Activated CD4-positive, alpha-beta T cell treated with anti-CD3 and anti-CD28 coated beads, Interleukin-2, Interleukin-4, amounts not matched to agents 100 ng/mL and 50 ng/mL, durations not matched to agents 16 hours and 8 hours (primary cell): ENCODE measurements at places on chromosomes 16 and 17.

DNA sequence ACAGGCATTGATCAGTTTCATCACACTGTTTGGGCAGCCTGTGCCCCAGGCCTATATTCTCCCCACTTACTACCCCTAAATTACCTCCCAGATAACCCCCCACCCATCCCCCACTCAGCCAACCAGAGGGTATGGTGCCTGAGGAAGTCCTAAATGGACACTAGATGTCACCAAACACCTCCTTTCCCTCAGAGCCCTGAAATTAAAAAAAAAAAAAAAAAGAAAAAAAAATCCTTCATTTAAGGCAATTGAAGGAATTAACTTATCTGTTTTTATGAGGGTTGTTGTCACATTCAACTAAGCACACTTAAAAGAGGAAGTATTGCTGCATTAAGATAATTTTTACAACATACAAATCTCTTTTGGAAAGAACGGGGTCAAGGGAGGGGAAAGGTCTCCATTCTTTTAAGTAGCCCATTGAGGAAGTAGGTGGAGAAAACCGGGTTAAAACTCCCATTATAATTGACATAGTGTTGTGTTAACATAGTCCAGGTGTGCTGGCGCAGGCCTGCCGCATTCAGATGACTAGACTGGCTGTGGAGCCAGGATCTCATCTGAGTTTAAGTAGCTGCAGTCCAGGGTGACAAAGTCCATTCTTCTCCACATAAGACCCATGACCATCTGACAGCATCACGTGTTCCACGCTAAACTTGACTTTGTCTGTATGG is 46.3 kb downstream of the SNX11 start:
- DNase-seq, result no peak

DNA sequence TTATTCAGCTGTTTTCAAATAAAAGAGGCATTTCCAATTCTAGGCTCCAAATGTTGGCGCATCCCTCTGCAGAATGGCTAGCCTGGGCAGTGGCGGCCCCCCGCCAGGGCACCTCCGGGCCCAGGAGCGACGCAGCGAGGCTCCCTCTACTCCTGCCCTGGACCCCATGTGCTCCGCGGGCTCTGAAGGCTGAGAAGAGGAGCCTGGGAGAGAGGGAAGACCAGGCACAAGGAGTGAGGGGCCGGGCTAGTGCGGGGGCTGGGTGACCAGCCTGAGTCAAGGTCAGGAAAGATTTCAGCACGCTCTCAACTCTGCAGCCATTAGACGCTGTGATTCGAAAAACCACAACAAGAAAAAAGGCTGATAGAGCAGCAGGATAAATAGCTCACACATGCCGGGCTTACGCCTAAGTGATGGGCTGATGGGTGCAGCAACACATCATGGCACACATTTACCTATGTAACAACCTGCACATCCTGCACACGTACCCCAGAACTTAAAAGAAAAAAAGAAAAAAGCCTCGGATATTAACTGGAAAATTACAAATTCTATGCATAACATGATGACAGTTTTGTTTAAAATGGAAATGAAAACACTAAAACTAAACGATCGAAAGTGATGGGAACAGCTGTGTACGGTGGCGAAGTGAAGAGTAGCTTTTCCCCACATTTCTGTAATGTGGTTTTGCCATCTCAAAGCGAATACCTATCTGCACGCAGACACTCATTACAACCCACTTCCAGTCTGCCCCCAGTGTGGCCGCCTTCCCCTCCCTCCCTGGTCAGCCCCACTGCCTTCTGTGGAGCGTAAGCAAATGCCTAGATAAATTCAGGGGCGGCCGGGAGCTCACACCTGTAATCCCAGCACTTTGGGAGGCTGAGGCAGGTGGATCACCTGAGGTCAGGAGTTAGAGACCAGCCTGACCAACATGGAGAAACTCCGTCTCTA is 44.4 kb downstream of the MAP1LC3B start:
- DNase-seq, result peak; percentile 64

- DNase-seq, result no peak
Measured at GRCh38 chr16:74291577-74292208, 4.9 kb upstream of the PSMD7 start.

- no peak for DNase-seq
Measured at GRCh38 chr16:62585041-62585545, 548.9 kb upstream of the CDH8 start.

DNA sequence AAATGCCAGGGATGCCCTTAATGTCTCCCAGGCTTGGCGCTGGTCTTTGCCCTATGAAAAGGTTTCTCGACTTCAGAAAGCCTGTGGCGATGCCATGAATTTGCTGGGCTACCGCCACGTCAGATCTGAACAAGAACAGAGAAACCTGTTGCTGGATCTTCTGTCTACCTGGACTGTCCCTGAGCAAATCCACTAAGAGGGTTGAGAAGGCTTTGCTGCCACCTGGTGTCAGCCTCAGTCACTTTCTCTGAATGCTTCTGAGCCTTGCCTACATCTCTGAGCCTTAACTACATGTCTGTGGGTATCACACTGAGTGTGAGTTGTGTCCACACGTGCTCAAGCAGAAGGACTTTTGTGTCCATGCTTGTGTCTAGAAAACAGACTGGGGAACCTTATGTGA is 11.4 kb downstream of the CHST4 start:
- DNase-seq, result peak; percentile 44

GRCh38 chr16:68596266-68596665 is 48.8 kb upstream of the CDH3 start:
- no peak for DNase-seq

DNA sequence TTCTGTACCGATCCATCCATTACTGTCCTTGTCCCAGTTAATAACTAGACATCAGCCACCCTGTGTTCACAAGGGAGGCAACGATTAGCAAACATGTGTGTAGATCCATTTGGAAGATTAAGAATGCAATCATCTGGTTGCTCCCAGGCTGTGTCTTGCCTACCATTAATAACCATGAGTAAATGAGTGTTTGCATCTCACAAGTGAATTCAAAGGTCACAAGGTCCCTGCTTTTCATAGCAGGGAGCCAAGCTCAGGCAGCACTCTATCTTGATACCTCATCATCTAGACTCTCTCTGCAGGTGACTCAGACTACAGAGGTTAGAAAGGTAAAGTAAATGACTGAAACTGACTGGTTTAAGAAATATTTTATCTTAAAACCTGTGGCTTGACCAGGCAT is 25.3 kb downstream of the VWA3A start:
- DNase-seq, result no peak

DNA sequence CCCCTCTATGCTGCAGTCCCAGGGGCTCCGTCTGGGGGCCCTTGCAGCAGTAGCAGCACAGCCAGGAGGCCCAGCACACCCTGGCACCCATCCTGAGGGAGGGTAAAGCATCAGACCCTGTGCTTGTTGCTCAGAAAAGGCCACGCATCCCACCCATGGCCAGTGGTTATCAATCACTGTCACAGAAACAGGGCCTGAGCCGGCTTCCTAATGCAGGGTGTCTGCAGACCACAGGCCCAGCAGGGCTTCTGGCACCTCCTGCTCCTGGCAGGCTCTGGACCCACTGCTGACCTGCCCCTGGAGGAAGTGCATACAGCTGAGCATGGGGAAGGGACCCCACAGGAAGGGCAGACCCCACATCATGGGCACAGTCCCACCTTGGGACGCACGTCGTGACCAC is 26.9 kb upstream of the CDH15 start:
- no peak for DNase-seq

- no peak for DNase-seq
Measured at GRCh38 chr17:40935624-40936023, 1.8 kb downstream of the KRT23 start.

DNA sequence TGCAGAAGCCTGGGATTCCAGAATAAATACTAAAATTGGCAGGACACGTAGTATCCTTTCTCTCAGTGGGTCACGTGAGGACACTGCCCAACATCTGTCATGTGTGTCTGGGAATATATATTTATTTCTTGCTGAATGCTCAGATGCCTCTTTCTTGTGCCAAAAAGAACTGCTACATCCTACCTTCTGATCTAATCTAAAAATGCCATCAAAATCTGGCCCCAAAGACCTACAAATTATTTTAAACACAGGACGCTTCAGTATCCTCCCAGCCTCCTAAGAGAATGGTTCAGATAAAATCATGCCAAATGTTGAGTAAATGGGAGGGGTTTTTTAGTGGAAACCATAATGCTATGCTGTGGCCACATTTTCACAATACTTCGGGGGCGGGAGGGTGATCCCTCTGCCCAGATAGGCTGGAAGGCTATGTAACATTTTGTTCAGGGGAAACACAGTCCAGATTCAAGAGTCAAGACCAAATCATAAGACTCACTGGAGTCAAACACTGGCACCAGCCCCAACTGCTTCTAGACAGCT is 22.9 kb upstream of the CORO6 start:
- no peak for DNase-seq

GRCh38 chr16:67000384-67001351 is 12.3 kb downstream of the CES4A start:
- DNase-seq, result peak; percentile 48

DNA sequence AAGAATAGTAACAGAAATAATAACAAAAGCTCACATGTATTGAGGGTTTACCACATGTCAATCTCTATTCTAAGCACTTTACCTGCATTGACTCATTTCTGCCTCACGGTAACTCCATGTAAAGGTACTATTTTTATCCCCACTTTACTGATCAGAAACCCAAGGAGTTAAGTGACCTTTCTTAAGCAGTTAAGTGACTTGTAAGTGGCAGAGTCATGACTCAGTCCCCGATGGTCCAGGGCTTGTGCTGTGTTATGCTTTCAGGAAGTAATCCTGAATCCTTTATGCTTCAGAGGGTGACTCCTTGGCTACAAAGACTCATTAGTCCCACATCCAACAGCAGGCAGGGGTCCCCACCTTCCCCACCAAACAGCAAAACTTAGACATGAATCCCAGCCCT is 66.5 kb downstream of the MRM1 start:
- no peak for DNase-seq

- no peak for DNase-seq
Measured at GRCh38 chr17:10127819-10128425, 70.5 kb downstream of the GAS7 start.

DNA sequence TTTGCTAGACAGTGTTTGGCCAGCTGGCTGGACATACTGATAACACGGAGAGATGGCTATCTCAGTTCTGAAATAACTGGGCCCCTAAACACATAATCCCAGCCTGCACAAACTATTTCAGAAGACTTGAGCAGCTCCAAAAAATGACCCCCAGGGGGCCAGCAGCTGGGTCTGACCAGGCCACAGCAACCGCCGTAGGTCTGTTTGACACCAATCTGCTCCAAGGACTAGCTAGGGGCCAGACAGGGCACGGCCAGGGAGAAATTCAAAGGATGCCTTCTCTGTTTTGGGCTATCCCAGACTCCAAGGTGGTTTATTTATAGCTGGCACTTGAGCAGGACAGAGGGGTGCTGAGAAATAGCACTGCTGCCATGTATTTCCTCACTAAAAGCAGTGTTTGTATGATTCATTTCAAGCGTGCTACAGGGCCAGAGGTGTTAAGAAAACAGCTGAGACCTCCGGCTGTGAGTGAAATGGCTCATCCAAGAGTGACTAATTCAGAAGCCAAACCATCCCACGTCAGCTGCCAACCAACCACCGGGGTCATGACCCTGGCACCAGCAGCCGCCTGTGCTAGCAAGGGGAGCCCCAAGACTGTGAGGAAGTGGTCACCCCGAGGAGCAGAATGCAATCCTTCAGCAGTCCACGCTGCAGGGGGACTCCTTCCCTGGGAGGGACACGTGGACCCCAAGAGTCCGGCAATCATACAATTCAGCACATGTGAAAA is 5.7 kb downstream of the GGA2 start:
- peak; percentile 93 for DNase-seq

- peak; percentile 48 for DNase-seq
Measured at GRCh38 chr17:16449121-16449570, 33.8 kb downstream of the TRPV2 start.

DNA sequence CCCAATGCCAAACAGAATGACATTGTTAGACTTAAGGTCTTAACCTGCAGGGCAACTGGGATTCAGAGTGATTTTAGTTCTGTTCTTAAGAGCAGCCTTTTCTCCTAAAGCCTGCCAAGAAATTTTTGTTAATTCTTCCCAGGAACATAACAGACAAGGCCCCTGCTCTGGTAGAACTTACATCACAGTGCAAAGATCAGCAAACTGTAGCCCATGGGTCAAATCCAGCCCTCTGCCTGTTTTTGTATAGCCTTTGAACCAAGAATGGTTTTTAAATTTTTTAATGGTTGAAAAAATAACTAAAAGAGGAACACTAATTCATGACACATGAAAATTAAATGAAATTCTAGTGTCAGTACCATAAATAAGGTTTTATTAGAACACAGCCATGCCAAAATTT is 3.8 kb downstream of the ACSM3 start:
- no peak for DNase-seq

- DNase-seq, result peak; percentile 37
Measured at GRCh38 chr16:64629622-64630021, 492.2 kb downstream of the CDH11 start.

GRCh38 chr17:6104956-6105648 is 34.9 kb downstream of the WSCD1 start:
- DNase-seq, result no peak

GRCh38 chr16:82971126-82971525 is 344.4 kb downstream of the CDH13 start:
- no peak for DNase-seq

GRCh38 chr17:41536741-41537613 is 8.9 kb upstream of the KRT19 start:
- DNase-seq, result no peak

DNA sequence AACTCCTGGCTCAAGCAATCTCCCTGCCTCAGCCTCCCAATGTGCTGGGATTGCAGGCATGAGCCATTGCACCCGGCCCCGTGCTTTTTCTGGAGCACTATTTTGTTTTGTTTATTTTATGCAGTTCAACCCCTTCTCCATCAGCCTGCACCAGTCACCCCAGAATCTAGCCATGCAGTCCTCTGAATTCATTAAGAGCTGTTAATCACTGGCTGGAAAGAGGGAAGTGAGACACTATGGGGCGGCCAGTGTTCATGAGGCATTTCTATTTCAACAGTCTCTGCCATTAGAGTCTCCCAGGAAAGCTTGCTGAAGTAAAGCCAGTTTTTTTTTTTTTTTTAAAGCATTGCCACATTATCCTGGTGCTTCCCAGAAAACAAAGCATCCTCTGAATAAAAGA is 1.7 kb downstream of the VWA3A start:
- no peak for DNase-seq

GRCh38 chr17:51683291-51683690 is 422.9 kb downstream of the UTP18 start:
- DNase-seq, result no peak

DNA sequence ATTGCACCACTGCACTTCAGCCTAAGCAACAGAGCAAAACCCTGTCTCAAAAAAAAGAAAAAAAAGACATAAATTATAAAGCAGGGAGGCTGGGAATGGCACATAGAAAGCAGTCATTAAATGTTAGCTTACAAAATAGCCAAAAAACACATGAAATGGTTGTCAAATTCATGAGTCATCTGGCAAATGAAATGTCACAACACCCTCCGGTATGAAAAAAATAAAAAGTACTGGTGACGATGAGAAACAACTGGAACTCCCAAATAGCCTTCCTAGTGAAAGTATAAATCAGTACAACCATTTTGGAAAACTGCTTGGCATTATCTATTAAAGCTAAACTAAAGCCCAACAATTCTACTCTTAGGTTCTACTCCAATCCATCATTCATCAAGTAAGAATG is 3.5 kb upstream of the KATNB1 start:
- no peak for DNase-seq

GRCh38 chr17:11144358-11145233 is 96.4 kb upstream of the SHISA6 start:
- DNase-seq, result peak; percentile 21

- DNase-seq, result peak; percentile 45
Measured at GRCh38 chr16:84115919-84116719, 623 bp downstream of the MBTPS1 start.
